ENCODE measurements at places on chromosomes 13 and 19.

- no peak for DNase-seq
Observed at GRCh38 chr19:52735734-52736133, 890 bp upstream of the ZNF611 start.

DNA sequence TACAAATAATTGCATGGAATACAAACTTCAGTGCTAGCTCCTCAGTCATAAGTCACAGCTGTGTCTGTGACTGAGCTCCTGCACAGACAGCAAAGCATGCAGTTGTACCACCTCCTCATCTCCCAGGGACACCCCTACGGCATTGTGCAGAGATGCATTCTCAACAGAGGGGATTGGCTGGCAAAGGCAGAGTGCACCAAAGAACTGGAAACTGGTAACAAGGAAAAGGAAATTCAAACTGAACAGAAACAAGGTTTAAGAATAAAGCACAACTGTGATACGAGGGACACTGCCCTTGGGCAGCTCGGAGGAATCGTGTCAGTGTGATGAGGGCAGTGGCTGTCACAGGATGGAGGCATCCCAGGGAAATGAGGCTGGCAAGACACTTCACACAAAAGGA, 126.1 kb upstream of the SOX1 start:
- no peak for DNase-seq

DNA sequence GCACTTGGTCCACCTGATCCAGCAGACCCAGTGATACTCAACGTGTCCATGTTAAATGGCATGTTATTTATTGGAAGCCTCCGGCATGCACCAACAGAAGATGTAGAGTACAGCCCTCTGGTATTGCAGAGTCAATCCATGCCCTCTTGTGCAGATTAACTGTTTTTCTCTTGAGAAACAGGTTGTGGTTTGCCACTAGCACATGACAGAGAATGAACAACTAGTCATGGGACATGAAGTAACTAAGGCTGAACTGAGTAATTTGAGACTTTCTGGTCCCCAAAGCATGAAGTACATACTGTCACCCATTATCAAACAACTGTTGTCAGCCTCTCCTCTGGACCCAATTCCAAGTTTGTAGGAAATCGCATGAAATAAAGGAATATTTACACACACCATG, 3.2 kb downstream of the ZNF562 start:
- DNase-seq: no peak

GRCh38 chr13:28476919-28477708, 17.8 kb downstream of the FLT1 start:
- no peak for DNase-seq

DNA sequence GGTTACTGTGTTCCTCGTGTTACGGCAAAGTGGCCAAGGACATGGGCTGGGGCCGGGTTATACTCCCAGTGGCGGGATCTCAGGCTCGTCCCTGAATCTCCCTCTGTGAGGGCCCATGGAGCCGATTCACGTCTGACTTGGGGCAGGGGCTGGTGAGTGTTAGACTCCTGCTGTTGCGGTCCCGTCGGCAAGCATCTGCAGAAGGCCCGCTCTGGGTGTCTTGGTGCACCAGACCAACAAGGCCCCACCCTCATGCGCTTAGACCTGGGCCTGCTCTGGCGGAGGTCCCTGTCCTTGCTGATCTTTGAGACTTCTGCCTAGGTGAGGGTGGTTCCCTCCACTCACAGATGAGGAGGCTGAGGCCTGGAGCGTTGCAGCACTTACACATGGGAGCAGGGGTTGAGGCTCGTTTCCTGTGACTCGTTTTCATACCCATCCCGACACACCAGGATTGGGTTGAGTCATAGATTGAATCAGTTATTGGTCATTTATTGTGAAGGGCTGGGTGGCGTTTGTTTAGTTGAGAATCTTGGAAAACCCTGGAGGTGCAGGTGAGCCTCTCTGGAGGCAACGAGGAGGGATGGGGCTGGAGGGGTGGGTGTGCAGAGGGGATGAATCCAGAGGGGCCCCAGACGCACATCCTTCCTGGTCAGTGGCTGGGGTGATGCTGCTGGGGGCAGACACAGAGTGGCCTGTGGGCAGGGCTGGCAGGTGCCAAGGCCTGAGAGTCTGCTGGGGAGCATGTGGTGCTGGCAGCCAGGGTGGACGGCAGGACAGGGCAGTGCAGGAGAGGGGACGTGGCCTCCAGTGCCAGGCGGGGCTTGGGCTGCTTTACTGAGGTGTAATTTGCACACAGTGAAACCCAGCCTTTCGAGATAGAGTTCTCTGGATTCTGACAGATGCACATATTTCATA, 4.6 kb downstream of the EPN1 start:
- DNase-seq: peak; percentile 37

DNA sequence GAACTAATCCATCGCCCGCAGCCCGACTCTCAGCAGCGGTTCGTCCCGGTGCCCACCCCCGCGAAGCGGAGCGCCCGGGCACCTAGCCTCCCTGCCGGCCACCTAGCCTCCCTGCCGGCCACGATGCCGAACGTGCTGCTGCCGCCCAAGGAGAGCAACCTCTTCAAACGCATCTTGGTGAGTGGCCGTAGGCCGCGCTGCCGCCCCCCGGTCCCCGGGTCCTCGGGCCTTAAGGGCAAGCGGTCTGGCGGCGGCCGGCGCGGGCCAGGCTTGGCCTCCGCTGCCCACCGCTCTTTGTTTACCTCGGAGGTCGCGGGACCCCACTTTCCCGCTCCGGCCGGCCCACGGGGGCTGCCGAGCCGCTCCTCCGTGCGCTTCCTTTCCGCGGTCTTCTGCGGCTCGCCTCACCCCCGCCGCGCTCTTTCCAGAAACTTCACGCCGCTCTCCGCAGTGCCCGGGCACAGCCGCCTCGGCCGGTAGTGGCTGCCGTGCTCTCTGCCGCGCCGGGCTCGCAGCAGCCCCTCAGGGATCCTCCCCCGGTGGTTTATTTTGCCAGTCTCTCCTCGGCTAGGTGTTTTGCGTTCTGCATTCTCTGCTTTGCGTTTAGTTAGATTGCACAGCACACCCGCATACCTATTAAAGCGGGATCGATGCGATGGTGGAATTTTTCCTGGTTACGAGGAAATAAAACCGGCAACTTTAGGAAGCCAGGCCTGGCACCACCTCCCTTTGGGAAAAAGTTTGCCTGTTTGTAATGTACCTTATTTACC, 524 bp downstream of the NAA16 start:
- DNase-seq: peak; percentile 66

GRCh38 chr19:13172346-13173138, 22.3 kb downstream of the IER2 start:
- peak; percentile 90 for DNase-seq

GRCh38 chr13:97639236-97639635, 205.3 kb downstream of the RAP2A start:
- no peak for DNase-seq

- no peak for DNase-seq
Observed at GRCh38 chr13:25177636-25178035, 5.5 kb upstream of the AMER2 start.

- no peak for DNase-seq
Observed at GRCh38 chr19:9940778-9941177, 4.5 kb upstream of the OLFM2 start.

DNA sequence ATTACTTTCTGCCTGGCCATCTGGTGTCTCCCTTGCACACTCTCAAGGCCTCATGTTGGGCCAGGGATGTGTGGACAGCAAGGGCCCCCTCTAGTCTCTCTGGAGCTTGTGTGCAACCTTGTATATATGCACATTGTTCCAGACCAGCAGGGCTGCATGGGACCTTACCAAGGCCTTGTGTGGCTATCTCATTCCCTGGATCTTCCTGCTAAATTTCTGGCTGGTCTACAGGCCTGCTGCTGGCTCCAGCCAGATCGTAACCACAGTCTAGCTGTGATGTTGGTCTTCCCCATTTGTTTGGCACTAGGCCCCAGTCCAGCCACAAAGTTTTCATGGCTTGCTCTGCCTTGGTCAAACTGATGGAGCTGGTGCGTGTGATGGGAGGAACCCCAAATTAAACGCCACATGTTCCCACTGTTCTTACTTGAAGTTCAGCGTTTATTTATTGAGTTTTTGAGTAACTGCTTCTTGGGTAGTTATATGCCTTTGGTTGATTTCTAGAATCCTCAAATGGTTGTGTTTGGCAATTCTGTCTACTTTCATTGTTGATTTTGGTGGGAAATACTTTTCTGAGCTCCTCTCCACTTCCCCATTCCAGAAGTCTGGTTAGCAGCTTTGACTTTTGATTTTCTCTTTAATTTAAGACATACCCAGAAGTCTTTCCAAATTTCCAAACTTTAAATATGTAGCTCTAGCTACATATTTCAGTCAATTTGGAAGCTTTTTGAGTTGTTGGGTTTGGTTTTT, 56.4 kb downstream of the SIPA1L3 start:
- DNase-seq: no peak

- no peak for DNase-seq
Observed at GRCh38 chr13:27765650-27766049, 26.6 kb upstream of the GSX1 start.

DNA sequence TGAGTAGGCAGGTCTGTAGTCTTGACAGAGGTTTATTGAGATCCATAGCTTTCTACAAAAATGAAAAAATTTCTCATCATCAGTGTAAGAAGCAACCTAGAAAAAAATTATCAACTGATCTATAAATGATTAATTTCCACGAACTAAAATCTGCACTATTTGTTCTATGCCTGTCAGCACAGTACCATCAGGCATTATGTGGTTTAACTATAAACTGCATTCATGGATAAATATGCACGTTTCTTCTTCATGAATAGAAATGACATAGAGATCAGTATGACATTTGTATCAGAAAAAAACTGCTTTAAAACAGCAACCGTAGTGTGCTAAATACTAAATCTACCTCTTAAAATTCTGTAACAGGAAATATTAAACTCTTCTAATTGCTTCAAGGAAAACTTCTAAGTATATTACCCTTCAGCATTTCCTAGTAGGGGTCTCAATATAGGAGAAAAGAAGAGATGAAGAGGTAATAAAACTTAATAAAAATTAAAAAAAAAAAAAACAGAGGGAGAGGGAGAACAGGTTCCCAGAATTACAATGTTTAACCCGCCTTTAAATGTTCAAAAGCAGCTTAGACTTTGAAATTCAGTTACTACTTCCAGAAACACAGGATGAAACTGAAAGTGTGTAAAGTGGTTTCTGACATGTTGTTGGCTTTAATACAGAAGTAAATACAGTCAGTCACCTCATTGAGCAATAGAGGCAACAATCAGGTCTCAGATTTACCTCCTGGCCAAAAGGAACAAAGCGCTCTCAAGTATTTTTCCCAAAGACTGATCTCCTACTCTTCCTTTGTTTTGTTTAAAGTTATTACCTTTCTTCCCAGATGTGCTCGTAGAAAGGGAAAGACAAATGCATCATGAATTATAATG, 144.4 kb downstream of the DIAPH3 start:
- no peak for DNase-seq

- DNase-seq: no peak
Observed at GRCh38 chr19:13176345-13176744, 26.1 kb downstream of the IER2 start.

DNA sequence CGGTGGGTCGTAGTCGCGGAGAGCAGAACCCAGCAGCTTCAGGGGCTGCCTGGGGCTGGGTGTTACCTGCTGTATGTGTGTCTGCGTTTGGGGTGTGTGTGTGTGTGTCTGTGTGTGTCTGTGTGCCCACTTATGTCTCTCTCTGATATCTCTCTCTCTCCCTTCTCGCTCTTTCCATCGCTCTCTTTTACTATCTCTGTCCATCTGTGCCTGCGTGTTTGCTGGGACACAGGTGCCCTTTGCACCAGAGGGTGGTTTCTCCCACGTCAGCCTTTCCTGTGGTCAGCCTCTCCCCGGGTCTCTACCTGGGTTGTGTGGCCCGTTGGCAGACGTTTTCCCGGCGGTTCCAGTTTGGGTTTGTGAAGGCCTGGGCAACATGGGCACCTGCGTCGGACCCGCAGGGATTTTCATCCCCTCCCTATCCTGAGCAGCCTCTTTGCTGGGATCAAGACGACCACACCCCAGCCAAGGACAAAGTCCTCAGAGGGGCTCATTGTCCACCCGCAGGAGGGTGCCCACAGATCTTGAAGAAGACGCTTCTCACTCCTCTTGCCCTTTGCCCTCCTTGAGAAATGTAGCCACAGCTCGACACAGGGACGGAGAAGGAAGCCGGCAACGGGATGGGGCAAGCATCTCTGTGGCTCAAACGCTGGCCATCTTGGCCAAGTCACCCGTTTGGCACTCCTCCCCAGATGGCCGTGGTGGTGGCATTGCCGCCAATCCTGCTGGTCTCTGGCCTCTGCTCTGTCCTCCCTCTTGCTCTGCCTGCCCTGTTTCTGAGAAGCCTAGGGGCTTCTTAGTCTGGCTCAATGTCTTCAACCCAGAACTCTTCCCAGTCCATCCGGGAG, 43.3 kb downstream of the ZNF146 start:
- DNase-seq: no peak

DNA sequence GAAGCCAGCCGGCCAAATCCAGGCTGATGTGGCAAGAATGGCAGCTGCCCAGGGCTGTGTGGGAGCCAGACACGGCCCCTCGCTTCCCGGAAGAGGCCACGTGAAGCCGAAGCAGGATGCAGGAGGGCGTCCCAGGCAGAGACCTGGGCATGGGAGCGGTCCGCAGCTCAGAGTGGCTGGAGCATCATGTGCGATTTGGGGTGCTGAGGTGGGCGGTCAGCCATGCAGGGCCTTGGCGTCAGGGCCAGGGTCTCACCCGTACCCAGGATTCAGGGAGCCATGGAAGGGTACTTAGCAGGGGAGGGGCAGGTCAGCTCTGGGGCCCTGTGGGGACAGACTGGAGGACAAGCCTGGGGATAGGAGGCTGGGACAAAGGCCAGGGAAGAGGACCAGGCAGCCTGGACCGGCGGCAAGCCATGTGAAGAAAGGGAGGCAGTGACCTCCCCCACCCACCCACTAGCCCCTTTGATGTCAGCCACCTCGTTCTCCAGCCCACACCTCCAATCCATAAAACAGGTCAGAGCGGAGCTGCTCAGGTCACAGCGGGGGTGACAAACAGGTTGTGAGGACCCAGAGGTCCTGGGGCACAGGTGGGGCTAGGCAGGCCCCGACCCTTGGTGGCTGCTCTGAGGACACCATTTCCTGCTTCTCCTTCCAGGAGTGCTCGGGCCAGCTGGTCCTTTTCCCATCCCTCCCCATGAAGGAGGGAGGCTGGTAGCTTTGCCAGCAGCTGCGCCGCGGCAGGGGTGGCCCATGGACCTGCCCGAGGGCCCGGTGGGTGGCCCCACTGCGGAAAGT, 2.3 kb downstream of the KASH5 start:
- DNase-seq: no peak

GRCh38 chr13:36190771-36191170, 23.6 kb downstream of the SOHLH2 start:
- DNase-seq: no peak

GRCh38 chr19:49363268-49364082, at the start of gene DKKL1:
DKKL1 (plus strand) TSS chr19:49363877; CDS start chr19:49363999, 122 bp downstream.
- DNase-seq: peak; percentile 95

GRCh38 chr13:49357694-49358093, 86.2 kb downstream of the CAB39L start:
- DNase-seq: no peak

Data from stimulated activated CD8-positive, alpha-beta memory T cell treated with anti-CD3 and anti-CD28 coated beads, Interleukin-4, amount 100 ng/mL, for 48 hours (primary cell).